ENCODE measurements at places on chromosomes 1 and 21.
A peak's percentile ranks its signal among the peaks of the same experiment; 100 is the strongest.

DNA sequence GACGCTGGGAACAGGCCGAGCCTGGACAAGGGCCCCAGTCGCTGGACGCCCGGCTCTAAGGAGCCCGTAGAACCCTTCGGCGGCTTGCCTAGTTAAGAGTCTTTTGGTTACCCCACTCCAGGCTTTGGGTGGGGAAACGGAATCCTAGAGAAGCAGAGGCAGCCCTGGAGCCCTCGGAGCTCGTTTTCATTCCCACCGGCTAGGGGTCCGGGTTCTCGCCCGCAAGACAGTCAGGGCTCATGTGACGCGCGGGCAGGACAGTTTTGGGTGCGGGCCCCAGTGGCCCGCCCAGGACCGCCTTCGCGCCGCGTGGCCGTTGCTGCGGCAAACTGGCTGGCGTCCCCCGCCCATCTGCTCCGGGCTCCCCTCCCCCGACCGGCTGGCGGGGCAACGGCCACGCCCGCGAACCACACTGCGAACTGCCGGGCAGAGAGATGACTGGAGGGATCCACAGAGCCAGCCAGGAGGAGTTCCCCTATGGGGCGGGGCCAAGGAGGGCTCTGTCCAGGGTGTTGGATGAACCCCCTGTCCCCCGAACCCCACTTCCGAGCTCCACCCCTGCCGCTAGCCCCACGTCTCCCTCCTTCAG lies 829 bp upstream of the HES2 start:
- no peak for DNase-seq

DNA sequence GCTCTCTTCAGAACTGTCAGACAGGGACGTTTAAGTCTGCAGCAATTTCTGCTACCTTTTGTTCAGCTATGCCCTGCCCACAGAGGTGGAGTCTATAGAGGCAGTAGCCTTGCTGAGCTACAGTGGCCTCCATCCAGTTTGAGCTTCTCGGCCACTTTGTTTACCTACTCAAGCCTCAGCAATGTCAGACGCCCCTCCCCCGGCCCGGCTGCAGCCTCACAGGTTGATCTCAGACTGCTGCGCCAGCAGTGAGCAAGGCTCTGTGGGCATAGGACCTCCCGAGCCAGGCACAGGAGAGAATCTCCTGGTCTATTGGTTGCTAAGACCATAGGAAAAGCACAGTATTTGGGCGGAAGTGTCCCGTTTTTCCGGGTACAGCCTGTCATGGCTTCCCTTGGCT lies 89.9 kb upstream of the PDC start:
- no peak for DNase-seq

GRCh38 chr1:150981805-150982712 lies at the start of gene ANXA9:
Gene ANXA9 (plus strand): TSS chr1:150982292. CDS start chr1:150983106, 814 bp downstream.
- peak; percentile 39 for DNase-seq

- no peak for DNase-seq
Observed at GRCh38 chr1:162905174-162906158, 44.5 kb upstream of the CCDC190 start.

- DNase-seq = no peak
Observed at GRCh38 chr1:116961606-116962005, 40.0 kb upstream of the CD101 start.

- no peak for DNase-seq
Observed at GRCh38 chr21:29943885-29944284, 4.1 kb upstream of the GRIK1 start.

GRCh38 chr1:50986653-50987052 lies 16.6 kb downstream of the CDKN2C start:
- no peak for DNase-seq

GRCh38 chr1:94866164-94866807 lies 46.1 kb downstream of the SLC44A3 start:
- no peak for DNase-seq

DNA sequence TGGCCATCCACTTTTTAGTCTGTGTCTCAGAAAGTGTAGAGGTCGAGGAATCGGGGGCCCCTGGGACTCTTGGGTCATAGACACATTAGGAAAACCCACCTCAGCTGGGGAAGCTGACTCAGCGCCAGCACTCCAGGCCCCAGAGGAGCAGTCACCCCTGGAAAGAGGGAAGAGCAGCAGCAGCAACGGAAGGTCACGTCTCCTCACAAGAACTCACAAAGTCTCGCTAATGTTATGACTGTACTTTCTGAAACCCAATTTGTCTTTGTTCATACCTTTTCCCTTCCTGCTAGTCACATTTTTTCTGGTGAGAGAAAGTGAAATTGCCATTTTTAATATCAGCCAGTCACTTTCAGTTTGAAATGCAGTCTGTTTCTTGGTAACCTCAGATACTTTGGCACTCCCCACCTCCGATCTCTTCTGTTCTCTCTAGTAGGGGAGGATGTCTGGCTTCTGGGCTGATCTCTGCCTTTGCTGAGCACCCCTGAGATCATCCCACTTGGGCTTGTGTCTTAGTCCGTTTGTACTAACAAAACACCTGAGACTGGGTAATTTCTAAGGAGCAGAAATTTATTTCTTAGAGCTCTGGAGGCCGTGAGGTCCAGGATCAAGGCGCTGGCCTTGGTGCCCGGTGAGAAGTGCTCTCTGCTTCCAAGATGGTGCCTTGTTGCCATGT lies 6.0 kb upstream of the NLRP3 start:
- no peak for DNase-seq

DNA sequence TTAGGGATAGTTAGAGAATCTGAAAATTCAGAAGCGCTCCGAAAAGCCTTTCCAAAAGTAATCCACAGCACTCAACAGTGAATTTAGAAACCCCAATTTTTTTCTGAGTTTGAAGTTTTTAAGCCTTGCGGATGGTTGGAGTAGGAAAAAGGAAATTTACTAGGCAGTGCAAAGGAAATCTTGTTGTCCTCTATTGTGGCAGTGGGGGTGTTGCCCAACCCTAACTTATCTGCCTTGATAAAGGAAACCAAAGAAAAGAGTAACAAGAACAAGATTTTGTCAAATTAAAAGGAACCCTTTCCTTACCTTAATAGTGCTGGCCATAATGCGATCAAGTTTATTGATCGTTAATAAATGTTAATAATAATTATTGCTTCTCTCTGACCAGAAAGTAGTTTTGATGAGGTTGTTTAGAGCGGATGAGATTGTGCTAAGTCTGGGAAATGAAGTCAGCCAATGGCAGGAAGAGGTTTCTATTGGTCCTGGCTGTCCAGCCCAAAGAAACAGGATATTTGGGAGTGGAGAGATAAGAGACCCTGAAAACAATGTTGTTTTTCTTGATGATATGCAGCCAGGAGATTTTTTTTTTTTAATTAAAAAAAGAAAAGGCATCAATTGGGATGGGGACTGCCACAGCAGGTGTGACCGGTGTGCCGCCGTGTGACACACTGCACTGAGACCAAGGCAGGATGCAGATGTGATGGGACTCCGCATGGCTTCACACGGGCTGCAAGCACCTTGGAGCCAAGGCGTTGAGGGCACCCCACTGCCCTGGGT lies at the start of gene ERG:
ERG (minus strand) TSS at position 421 of the 777 bp plus-strand sequence; CDS start at position 324, 97 bp downstream.
- DNase-seq = no peak

Data from NK-92 treated with Interleukin-12 subunit alpha and Interleukin-12 subunit beta, amount 100 ng/mL, for 24 hours (cell line).